ENCODE measurements at places on chromosomes 6 and 20. TPM values are rescaled to one million over a fixed set of nuclear protein-coding genes. Genes with fewer than 3 reads are reported as not detected.

GRCh38 chr6:168200571-168201134, 118.9 kb downstream of the DACT2 start:
- no peak for DNase-seq

- DNase-seq = no peak
Measured at GRCh38 chr6:70270287-70271005, 32.4 kb downstream of the COL9A1 start.

GRCh38 chr20:60749804-60750602, 502.1 kb upstream of the CDH4 start:
- DNase-seq = peak; percentile 35

GRCh38 chr20:12173347-12174012, 255.8 kb downstream of the BTBD3 start:
- DNase-seq = no peak

DNA sequence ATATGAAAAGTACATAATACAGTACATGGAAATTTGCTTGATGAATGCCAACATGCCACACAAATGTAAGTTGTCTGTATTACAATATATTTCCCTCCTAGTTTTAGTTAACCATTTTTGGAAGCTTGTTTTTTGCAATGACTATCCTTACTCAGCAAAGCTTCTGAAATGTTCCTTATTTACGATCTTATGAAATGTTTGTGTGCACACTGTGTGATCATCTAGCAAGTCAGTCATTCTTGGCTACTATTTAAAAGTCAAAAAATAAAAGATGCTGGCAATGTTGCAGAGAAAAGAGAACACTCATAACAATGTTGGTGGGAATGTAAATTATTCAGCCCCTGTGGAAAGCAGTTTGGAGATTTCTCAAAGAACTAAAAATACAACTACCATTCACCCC, 33.8 kb downstream of the SUMO4 start:
- DNase-seq = no peak

DNA sequence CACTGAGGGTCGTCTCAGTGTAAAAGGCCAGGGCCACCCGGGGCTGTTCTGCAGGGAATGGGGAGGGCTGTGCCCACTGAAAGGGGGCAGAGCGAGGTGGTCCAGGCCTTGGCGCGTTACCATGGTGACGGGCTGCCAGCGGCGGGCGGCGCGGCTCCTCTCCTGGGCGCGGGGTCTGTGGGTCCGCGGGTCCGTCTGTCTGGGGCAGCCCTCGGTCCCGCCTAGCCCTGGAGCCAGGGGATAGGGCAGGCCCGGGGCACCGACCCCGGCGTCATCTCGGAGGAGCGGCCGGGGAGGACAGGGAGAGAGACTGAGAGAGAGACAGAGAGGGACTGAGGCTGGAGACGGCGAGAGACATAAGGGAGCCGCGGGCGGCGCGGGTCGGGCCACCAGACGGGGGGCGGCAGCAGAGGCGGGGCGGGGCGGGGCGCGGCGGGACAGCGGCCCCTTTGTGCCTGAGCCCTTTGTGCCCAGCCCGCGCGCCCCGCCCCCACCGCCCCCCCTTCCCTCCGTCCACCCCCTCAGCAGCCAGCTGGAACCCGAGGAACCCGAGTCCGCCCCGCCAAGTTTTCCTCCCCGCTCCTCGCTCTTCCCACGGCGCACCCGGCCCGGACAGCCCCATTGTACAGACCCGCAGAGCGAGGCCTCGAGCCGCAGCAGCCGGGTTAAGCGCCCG, at the start of gene KIAA1755:
Gene KIAA1755, minus strand, starts transcription at position 358 of the 676 bp plus-strand sequence. Its CDS starts 235 bp downstream, at position 123.
- DNase-seq = no peak

DNA sequence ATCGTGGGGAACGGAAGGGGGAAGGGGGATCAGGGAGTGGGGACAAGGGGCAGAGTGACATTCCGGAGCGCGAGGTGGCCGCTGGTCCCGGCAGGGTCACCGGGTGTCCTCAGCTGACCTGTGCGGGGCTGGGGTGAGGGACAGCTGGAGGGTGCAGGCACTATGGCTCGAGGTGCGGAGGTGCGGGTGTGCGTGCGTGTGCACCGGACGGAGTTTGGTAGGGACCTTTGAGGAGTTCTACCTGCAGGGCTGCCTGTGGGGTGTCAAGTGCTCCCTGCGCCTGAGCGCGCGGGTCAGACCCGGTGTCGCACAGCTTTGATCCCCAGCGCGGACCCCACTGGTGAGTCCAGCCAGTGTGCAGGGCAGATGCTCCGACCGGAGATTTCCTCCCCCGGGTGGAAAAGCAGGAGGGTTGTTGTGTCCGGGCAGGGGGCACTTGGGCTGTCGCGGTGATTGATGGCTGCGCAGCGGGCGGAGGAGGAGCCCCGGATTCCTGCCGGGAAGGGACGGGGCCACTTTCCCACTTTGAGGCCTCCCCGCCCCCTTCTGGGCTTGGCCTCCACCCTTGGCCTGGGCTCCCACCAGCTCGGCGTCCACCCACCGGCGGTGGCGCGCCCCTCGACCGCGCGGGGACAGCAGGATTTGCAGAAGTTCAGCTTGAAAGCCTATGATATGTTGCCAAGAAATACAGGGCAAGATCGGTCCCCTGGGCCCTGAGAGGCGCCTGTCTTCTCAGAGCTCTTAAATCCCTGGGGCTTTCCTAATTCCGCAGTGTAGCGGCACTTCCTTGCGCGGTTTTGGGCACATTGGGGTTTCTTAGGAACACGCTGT, 658 bp downstream of the RIN2 start:
- no peak for DNase-seq

DNA sequence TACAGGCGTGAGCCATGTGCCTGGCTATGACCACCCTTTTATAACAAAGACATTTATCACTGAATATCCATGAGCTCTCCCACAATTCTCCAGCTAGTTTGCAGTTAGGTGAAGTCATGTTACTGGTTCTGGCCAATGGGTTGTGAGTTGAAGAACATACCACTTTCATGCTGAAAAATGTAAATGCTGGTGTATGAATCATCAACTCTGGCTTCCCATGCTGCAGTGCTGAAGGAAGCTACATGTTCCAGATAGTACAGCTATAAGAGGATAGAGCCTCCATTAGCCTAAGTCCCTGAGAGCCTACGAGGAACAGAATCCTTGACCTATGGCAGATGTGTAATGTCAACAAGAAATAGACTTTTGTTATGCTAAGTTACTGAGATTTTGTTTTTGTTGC, 180.4 kb downstream of the BTBD9 start:
- no peak for DNase-seq

GRCh38 chr6:136144251-136145023, 105.7 kb downstream of the MTFR2 start:
- DNase-seq = no peak

- DNase-seq = no peak
Measured at GRCh38 chr6:72643214-72643613, 21.4 kb downstream of the KCNQ5 start.

- no peak for DNase-seq
Measured at GRCh38 chr6:81820980-81821379, 68.5 kb upstream of the TENT5A start.

GRCh38 chr6:42347456-42347855, 104.3 kb downstream of the TRERF1 start:
- no peak for DNase-seq

- no peak for DNase-seq
Measured at GRCh38 chr6:33192671-33193602, 670 bp upstream of the COL11A2 start.

GRCh38 chr20:63400486-63401210, 39.5 kb upstream of the CHRNA4 start:
- no peak for DNase-seq

- no peak for DNase-seq
Measured at GRCh38 chr6:8084586-8084985, 17.8 kb downstream of the EEF1E1 start.

Gene MOCS3
- total RNA-seq = 16.3 TPM

Gene MC3R
- not detected for total RNA-seq

Gene OPRL1
- 1.2 TPM for total RNA-seq

Gene SLC17A4
- total RNA-seq = 0.23 TPM

Gene SAMD5
- total RNA-seq = 0.97 TPM

Gene PLCB1
- 3.5 TPM for total RNA-seq

Gene JAG1
- total RNA-seq = 13.9 TPM

Gene KIF3B
- total RNA-seq = 24.8 TPM
